Lung microvascular endothelial cell (primary cell): ENCODE measurements at places on chromosomes 11 and 22. TPM values are rescaled to one million over a fixed set of nuclear protein-coding genes. Genes with fewer than 3 reads are reported as not detected.

Gene MS4A15
- total RNA-seq = not detected in 2 replicates

Gene ARHGAP42
- 2.4 and 7.1 TPM in 2 replicates for total RNA-seq

GRCh38 chr22:41939981-41940831, 6.7 kb downstream of the CENPM start:
- DNase-seq = no peak

DNA sequence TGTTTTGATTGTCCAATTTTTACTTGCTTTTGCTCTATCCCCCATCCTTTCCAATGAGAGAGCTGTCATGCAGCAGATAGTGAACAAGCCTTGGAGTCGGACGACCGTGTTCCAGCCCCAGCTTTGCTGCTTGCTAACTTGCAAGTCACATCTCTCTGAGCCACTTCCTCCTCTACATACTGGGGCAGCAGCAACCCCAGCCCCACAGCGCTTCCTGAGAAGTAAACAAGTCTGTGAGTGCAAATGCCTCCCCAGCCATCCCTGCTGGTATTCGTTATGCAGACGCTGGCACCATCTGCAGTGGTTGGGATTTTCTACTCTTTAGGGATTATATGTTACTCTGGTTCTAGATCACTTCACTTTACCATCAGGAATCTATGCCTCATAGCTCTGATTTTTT, 35.0 kb downstream of the TPBGL start:
- peak; percentile 39 for DNase-seq

DNA sequence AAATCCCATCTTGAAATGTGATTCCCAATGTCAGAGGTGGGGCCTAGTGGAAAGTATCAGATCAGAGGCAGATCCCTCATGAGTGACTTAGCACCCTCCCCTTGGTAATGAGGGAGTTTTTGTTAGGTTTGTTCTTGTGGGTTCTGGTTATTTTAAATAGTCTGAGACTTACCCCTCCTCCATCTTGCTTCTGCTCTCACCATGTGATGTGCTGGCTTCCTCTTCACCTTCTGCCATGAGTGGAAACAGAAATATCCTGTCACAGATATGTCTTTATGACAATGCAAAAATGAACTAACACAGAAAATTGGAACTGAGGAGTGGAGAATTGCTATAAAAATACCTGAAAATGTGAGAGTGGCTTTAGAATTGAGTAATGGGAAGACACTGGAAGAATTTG, 33.1 kb downstream of the TMEM225 start:
- peak; percentile 46 for DNase-seq

GRCh38 chr11:2222451-2222850, 47.9 kb downstream of the ASCL2 start:
- no peak for DNase-seq

GRCh38 chr22:34903416-34903815, 162.5 kb upstream of the ISX start:
- DNase-seq = no peak

DNA sequence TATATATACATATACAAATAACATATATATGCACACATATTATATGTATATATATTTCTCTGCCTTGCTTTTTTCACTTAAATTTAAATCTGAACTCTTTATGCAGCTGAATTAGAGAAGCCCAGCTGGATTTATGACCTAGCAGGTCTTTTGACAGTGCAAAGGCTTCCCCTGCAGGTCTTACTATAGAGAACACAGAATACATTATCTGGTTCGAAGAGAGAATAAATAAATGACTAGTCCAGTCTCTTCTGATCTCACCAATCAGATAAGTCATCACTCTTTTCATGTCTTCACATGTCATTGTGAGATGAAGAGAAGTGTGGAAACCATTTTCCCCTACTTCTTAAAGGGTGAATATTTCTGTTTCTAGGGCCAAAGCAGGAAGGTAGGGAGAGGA, 58.2 kb downstream of the OR10A6 start:
- no peak for DNase-seq

GRCh38 chr11:45166604-45166897, 20.1 kb downstream of the PRDM11 start:
- no peak for DNase-seq
